ENCODE measurements at places on chromosomes 12 and 14.
A peak's percentile ranks its signal among the peaks of the same experiment; 100 is the strongest.

GRCh38 chr14:88904864-88905263 lies 80.4 kb downstream of the TTC8 start:
- DNase-seq, result no peak

DNA sequence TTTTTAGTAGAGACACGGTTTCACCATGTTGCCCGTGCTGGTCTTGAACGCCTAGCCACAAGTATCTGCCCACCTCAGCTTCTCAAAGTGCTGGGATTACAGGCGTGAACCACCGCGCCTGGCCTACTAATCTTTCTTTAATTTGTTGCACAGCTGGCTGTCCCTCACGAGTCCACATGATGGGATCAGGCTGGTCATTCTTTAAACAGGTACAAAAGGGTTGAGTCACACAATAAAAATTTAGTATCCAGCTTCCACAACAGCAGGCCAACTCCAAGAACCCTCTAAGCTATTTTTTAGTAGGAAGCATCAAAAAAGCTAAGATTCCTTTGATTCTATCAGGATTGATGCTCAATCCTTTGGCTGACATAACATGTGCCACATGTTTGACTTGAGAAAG lies 17.8 kb downstream of the SINHCAF start:
- no peak for DNase-seq

- DNase-seq, result no peak
Observed at GRCh38 chr12:29714966-29715365, 68.8 kb downstream of the TMTC1 start.

- DNase-seq, result no peak
Observed at GRCh38 chr12:11941606-11942337, 129.0 kb upstream of the BCL2L14 start.

DNA sequence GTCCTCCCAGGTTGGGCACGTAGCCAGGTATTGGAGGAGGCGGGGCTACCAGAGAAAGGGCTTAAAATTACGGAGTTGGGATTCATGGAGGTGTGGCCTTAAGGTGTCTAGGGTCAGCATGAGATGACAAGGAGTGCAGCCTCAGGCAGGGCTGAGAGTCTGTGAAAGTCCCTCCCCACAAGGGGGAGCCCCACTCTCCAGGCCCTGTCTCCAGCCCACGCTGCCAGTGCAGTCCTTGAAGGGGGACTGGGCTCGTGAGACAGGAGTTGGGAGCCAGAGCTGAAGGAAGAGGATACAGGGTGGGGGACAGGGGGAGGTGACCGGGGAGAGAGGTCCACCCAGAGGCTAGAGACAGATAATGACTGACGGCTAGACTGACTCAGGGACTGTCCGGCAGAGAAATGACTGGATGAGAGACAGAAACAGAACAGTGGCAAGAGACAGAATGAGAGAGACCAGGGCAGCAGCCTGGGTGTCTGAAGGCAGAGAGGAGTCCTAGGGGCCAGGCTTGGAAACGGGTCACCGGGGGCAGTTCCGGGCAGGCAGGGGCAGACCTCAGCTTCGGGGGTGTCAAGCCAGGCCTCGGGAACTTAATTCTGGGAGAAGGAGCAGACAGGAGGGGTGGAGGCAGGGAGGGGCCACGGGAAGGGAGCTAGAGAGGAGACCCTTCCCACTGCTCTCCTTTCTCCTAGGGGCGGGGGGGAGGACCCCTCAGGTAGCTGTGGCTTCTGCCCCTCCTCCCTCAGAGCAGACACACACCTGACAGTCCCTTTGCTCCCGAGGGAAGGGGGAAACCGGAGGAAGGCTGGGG lies 970 bp downstream of the CDH24 start:
- peak; percentile 68 for DNase-seq

GRCh38 chr12:106229036-106229591 lies 18.7 kb downstream of the CKAP4 start:
- DNase-seq, result no peak

GRCh38 chr14:35155962-35156361 lies 33.6 kb downstream of the PRORP start:
- peak; percentile 26 for DNase-seq

DNA sequence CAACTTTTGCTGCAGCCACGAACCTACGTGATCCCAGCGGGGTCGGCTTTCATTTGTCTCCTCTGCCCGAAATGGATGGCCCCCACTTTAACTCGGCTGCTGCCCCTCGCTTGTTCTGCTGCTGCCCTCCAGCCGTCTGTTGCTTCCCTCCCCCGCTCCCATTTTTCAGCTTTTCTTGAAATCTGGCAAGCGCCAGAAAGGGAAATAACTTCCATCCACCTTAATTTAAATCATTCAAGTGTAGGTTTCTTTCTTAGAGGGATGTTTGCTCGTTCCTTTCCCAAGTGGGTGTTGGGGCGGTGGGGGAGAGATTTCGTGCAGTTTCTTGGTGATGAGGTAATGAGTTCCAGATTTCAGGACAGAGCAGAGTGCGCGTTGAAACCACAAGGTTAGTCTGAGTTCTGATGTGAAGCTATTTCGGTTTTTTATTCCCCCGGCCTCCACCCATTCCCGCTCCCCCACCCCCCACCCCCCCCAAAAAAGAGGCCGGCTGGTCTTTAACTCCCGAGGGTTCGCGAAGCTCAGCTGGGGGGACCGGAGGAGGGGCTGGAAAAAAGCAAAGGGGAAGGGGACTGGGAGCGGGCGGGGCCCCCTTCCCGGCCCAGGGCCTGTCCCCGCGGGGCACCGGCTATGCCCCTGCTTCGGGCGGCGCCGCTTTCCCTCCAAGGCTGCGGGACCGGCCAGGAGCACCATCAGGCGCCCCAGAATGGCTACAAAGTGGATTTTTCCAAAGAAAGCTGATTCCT lies 2.2 kb upstream of the ZFP36L1 start:
- no peak for DNase-seq

DNA sequence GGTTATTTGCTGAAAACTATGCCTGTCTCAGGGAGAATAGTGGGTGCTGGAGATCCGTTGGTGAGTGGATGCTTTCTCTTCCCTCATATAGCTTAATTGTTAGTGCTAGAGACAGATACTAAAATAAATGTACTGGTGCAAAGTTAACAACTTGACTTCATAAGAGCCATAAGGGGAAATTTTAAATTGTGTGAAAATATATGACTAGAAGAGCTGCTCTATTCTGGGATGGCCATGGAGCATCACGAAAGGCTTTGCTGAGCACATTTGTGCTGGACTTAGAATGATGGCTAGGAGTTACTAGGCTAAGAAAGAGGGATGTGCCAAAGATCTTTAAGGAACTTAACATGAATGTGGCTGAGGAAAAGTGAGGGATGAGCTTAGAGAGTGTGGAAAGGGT lies 668.8 kb downstream of the NRXN3 start:
- no peak for DNase-seq

- no peak for DNase-seq
Observed at GRCh38 chr14:23862513-23862912, 91.1 kb upstream of the DHRS4 start.

- no peak for DNase-seq
Observed at GRCh38 chr14:82403987-82404386, 870.3 kb upstream of the SEL1L start.

DNA sequence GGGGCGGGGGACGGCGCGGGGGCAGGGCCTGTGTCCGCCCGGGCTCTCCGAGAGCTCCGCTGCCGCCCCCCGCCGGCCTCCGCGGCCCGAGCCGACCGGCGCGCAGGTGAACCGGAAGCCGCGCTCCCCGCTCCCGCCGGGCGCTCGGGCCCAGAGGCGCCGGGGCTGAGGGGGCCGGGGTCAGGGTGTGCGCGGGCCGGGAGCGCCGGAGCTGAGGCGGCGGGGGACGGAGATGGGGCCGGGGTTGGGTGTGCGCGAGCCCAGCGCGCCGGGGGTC lies 431 bp downstream of the HIP1R start:
- DNase-seq, result no peak

DNA sequence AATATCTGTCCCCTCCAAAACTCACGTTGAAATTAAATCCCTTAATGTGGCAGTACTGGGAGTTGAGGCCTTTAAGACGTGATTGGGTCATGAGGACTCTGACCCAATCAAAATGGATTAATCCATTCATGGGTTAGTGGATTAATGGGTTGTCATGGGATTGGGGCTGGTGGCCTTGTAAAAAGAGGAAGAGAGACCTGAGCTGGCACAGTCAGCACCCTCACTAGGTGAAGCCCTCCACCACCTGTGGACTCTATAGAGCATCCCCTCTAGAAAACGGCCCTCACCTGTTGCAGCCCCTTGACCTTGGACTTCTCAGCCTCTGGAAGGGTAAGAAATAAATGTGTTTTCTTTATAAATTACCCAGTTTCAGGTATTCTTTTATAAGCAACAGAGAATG lies 53.0 kb downstream of the SPRING1 start:
- DNase-seq, result no peak

Data from CD4-positive, alpha-beta T cell treated with Interleukin-15 for 4 hours (primary cell).